COLO829 (cell line): ENCODE measurements at places on chromosomes 7 and 10.

- DNase-seq, result no peak
Observed at GRCh38 chr7:85061456-85061855, 125.4 kb downstream of the SEMA3D start.

GRCh38 chr7:6636741-6637543, at the start of gene ZNF316:
Gene ZNF316 (plus strand): TSS chr7:6637318. CDS start chr7:6642410, 5,092 bp downstream.
- DNase-seq, result peak; percentile 82

- DNase-seq, result no peak
Observed at GRCh38 chr10:112957640-112958092, 7.6 kb downstream of the TCF7L2 start.

- no peak for DNase-seq
Observed at GRCh38 chr7:50866343-50867033, 83.8 kb upstream of the GRB10 start.

GRCh38 chr7:45211958-45212357, 54.4 kb downstream of the RAMP3 start:
- no peak for DNase-seq
